ENCODE measurements at places on chromosomes 4 and X. TPM values are rescaled to one million over a fixed set of nuclear protein-coding genes. Genes with fewer than 3 reads are reported as not detected.
A peak's percentile ranks its signal among the peaks of the same experiment; 100 is the strongest.

- H3K27me3 ChIP-seq, result peaks cover 4% of the 10 kb centered on the region
- no peak overlapping the region for H3K27ac ChIP-seq
- H3K36me3 ChIP-seq, result peaks cover 8% of the 10 kb centered on the region
- H3K4me1 ChIP-seq, result peaks cover 31% of the 10 kb centered on the region
- no peak for DNase-seq
Measured at GRCh38 chr4:11474146-11474545, 45.5 kb upstream of the HS3ST1 start.

- H3K27ac ChIP-seq, result no peak overlapping the region
- no peaks in the 10 kb centered on the region for H3K36me3 ChIP-seq
- H3K4me3 ChIP-seq, result no peak overlapping the region
- no peak for DNase-seq
- H3K27me3 ChIP-seq, result no peaks in the 10 kb centered on the region
Measured at GRCh38 chr4:100008048-100008447, 58.0 kb upstream of the H2AZ1 start.

- H3K4me1 ChIP-seq, result no peaks in the 10 kb centered on the region
- no peak overlapping the region for H3K4me3 ChIP-seq
- no peak overlapping the region for H3K27ac ChIP-seq
- no peaks in the 10 kb centered on the region for H3K36me3 ChIP-seq
Measured at GRCh38 chrX:43733699-43734098, 77.6 kb downstream of the MAOA start.

ATOH1 gene
- total RNA-seq, result not detected

GAGE12F gene
- total RNA-seq, result not detected

GRCh38 chr4:51836549-51836948 lies 6.4 kb upstream of the DCUN1D4 start:
- H3K27me3 ChIP-seq, result peaks cover 4% of the 10 kb centered on the region
- H3K27ac ChIP-seq, result no peak overlapping the region
- H3K4me1 ChIP-seq, result peaks cover 4% of the 10 kb centered on the region
- peak; percentile 11 for DNase-seq
- H3K36me3 ChIP-seq, result no peaks in the 10 kb centered on the region

ASB9 gene
- total RNA-seq, result 0.48 TPM

DNA sequence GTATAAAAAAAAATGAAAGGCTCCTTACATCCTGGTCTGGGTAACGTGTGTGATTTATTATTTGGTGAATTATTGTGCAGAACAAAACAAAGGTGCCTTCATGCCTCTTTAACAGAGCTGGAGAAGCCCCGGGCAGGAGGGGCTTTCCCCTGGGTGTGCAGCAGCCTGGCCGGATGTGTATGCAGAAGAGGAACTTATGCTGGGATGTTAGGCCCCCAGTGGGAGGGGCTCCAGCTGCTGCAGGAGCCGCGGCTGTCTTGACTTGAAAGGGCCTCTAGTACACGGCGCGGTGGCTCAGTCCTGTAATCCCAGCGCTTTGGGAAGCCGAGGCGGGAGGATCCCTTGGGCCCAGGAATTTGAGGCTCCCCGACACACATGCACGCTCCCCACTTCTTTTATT lies 16.0 kb downstream of the CCNQ start:
- no peaks in the 10 kb centered on the region for H3K36me3 ChIP-seq
- peaks cover 22% of the 10 kb centered on the region for H3K4me1 ChIP-seq
- H3K27ac ChIP-seq, result peak overlapping the region; percentile 38
- peak; percentile 76 for DNase-seq
- peak overlapping the region; percentile 26 for H3K4me3 ChIP-seq
- no peaks in the 10 kb centered on the region for H3K27me3 ChIP-seq

DNA sequence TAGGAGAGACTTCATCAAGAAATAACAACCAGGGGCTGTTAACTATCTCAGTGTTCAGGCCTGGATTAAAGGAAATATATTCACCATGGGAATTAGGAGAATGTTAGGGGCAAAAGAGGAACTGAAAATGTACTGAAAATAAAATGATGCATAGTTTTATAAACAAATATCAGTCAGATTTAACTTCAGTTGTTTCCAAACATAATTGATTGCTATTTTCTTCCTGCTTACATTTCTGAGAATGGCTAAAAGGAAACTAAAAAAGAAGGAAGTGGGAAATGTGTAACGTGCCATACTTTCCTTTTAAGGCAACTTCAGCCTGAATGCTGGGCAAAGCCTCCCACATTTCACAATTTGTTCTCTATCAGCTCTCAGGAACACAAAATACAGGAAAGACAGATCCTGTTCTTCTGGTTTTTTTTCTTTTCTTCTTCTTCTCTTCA lies 178.1 kb downstream of the MAML3 start:
- DNase-seq, result no peak
- H3K27me3 ChIP-seq, result no peaks in the 10 kb centered on the region
- H3K27ac ChIP-seq, result no peak overlapping the region
- no peak overlapping the region for H3K4me3 ChIP-seq
- H3K36me3 ChIP-seq, result no peaks in the 10 kb centered on the region
- peaks cover 11% of the 10 kb centered on the region for H3K4me1 ChIP-seq

GRCh38 chr4:53532521-53532920 lies 58.8 kb downstream of the LNX1 start:
- no peaks in the 10 kb centered on the region for H3K36me3 ChIP-seq
- H3K4me3 ChIP-seq, result no peak overlapping the region
- H3K27ac ChIP-seq, result no peak overlapping the region
- peaks cover 17% of the 10 kb centered on the region for H3K27me3 ChIP-seq
- DNase-seq, result no peak

GPR34 gene
- 0.24 TPM for total RNA-seq

XAGE1B gene
- not detected for total RNA-seq

GRCh38 chrX:7050271-7050670 lies 97.2 kb upstream of the STS start:
- no peak for DNase-seq
- no peaks in the 10 kb centered on the region for H3K4me1 ChIP-seq
- no peak overlapping the region for H3K4me3 ChIP-seq
- H3K27ac ChIP-seq, result no peak overlapping the region
- peaks cover 16% of the 10 kb centered on the region for H3K36me3 ChIP-seq
- no peaks in the 10 kb centered on the region for H3K27me3 ChIP-seq

- DNase-seq, result peak; percentile 69
- H3K27ac ChIP-seq, result peak overlapping the region; percentile 4
- H3K4me3 ChIP-seq, result no peak overlapping the region
- no peaks in the 10 kb centered on the region for H3K27me3 ChIP-seq
- peaks cover 38% of the 10 kb centered on the region for H3K4me1 ChIP-seq
- H3K36me3 ChIP-seq, result peaks cover 2% of the 10 kb centered on the region
Measured at GRCh38 chrX:7083468-7084396, 63.8 kb upstream of the STS start.

DNA sequence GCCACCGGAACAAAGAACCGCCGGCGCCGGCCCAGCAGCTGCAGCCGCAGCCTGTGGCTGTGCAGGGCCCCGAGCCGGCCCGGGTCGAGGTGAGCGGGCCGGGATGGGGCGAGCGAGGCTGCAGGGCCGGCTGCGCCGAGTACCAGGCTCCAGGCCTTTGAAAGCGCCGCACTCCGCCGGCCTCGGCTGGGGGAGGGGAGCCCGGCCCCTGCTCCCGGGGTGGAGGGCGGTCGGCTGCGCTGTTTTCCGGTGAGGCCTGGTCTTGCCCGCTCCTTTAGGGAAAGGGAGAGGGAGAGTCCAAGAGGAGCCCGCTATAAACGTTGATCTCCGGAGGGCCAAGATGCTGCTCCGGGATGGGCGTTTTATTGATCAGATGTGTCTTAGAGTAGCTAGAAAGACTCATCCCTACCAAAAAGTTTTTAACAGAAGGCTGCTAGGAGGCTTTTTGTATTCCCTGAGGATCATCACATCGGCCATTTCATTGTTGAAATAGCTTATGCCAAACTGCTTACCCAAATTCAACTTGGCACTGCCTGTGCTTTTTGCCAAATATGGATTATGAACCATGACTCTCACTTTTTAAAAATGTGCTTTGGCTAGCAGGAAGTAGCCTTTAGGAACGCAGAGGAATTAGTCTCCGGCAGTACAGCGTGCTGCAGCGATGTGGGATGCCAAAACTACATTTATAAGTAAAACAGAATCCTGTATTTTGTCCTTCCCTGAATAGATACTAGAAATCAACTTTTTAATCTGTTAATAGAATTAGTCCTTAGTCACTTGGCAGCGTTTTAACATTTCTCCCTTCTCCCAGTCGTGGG lies 760 bp downstream of the TMEM165 start:
- H3K36me3 ChIP-seq, result peaks cover 36% of the 10 kb centered on the region
- H3K27me3 ChIP-seq, result no peaks in the 10 kb centered on the region
- H3K4me3 ChIP-seq, result peak overlapping the region; percentile 90
- peak; percentile 44 for DNase-seq

DNA sequence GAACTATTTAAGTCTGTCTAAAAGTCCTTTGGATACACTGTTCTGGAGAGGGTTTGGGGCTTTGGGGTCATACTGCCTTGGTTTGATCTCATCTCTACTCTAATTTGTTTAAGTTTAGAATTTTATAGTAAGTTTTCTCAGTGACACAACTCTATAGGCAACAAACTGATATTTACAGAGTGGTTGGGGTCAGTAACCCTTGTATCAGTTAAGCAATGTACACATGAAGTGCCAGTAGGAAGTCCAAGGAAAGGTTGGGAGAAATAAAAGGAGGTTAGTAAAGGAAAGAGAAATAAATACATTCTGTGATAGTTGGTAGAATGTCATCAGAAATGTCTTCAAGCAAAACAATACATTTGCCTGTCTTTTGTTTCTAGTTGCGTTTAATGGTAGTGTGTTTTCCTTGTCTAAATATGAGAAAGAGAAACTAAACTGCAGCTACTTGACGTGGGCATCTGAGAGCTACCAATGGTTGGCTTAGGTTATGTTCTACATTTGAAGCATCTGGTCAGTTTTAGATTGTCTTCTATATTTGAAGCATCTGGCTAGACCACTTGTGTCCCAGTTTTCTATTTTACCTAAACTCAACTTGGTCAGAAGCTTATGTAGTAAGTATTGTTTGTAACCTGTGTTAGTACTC lies 6.9 kb downstream of the ATP7A start:
- H3K27me3 ChIP-seq, result no peaks in the 10 kb centered on the region
- H3K4me3 ChIP-seq, result peak overlapping the region; percentile 55
- no peak for DNase-seq
- peaks cover 26% of the 10 kb centered on the region for H3K4me1 ChIP-seq
- peaks cover 1% of the 10 kb centered on the region for H3K36me3 ChIP-seq
- peak overlapping the region; percentile 57 for H3K27ac ChIP-seq

GRCh38 chr4:134627366-134627765 lies 425.8 kb upstream of the PABPC4L start:
- no peak overlapping the region for H3K4me3 ChIP-seq
- no peak overlapping the region for H3K27ac ChIP-seq
- DNase-seq, result no peak
- no peaks in the 10 kb centered on the region for H3K27me3 ChIP-seq

GRCh38 chrX:13341491-13342101 lies 21.7 kb upstream of the ATXN3L start:
- no peaks in the 10 kb centered on the region for H3K4me1 ChIP-seq
- no peaks in the 10 kb centered on the region for H3K27me3 ChIP-seq
- no peak overlapping the region for H3K4me3 ChIP-seq
- H3K36me3 ChIP-seq, result no peaks in the 10 kb centered on the region

- H3K4me1 ChIP-seq, result peaks cover 7% of the 10 kb centered on the region
- H3K27me3 ChIP-seq, result peaks cover 4% of the 10 kb centered on the region
- H3K36me3 ChIP-seq, result no peaks in the 10 kb centered on the region
- H3K27ac ChIP-seq, result no peak overlapping the region
Measured at GRCh38 chr4:7985891-7986441, 46.3 kb upstream of the AFAP1 start.

HMGB3 gene
- 40.7 TPM for total RNA-seq
